BJ (cell line): ENCODE measurements at places on chromosomes 4 and X.
A peak's percentile ranks its signal among the peaks of the same experiment; 100 is the strongest.

DNA sequence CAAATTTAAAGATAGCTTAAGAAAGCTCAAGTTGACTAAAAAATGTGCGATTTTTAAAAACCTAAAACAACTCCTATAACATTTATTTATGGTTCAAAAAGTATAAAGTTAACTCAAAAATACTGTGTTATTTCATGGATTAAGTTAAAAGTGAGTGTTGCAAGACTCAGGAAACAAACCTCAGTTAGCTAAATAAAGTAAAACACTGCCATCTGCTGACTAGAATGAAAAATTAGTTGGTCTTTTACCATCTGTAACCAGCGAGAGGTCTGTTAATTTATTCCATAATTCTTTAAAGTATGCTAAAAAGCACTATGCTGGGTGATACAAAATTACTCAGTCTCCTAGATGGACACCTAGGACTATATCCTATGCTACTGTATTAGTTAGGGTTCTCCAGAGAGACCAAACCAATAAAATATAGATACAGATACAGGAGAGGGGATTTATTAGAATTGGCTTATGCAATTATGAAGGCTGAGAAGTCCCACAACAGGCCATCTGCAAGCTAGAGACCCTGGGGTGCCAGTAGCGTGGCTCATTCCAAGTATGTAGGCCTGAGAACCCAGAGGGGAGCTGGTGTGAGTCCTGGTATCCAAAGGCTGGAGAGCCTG lies 4.9 kb upstream of the WDFY3 start:
- no peak for DNase-seq

DNA sequence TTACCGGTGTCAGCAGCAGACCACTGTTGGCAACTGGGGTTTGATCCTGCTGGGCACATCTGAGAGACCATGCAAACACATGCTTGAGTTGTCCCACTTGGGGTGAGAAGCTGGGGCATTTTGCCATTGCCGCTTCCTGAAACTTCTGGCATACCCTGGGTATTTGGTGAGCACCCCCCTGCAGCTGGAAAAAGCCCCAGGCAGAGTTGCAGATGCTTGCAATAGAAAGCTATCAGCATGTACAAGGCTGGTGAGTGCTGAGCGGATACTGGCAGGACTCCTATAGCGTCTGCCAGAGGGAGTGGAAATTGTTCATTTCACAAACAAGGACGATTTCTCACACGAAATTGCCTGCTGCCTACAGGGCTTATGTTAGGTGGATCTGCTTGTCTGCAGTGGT lies 32.3 kb downstream of the SUPT20HL1 start:
- DNase-seq = no peak

DNA sequence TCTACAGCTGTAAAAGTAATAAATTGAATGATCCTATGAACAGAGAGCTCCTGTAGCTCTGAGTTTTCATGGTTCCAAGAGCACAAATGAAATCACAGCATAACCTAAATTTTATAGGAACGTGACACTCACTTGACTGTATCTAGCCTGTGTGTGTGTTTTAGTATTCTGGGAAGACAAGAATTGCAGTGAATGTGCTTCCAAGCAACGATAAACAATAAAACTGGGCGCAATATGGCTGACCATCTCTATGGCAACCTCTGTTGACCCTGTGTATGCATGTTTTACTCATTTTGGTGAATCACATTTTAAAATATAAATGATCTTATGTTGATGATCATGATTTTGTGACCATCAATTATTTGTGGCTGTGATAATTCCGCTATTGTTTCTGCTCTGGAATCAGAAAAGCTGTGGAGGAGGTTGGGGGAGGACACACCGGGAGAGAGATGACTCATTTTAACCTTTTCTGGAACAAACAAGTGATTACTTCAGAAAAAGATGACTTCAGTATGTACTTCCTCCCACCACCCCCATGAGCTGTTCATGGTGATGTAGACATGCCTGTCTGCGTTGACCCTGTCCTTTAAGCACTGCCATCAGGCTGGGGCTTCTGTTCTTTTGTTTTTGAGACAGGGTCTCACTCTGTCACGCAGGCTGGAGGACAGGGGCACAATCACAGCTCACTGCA lies 31.8 kb downstream of the USP11 start:
- DNase-seq = no peak

GRCh38 chr4:11647433-11647832 lies 218.7 kb upstream of the HS3ST1 start:
- no peak for DNase-seq

GRCh38 chr4:85970535-85970934 lies 389.3 kb downstream of the MAPK10 start:
- DNase-seq = no peak

DNA sequence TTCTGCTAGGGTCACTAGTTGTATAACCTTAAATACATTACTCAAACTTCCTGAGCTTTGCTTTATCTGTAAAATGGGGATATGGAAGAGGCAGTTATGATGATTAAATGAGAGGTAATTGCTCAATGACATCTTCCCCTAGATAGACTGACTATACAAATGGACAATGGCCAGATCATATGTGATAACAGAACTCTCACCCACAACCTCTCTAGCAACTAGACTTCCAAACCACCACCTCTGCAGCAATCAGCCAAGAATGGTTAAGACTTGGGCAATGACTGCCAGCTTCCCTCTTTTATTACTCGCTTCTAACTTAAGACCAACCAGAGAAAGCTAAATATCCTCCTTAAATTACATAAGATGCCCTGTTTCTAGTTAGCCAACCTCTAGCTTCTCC lies 2.9 kb upstream of the SEPSECS start:
- no peak for DNase-seq

DNA sequence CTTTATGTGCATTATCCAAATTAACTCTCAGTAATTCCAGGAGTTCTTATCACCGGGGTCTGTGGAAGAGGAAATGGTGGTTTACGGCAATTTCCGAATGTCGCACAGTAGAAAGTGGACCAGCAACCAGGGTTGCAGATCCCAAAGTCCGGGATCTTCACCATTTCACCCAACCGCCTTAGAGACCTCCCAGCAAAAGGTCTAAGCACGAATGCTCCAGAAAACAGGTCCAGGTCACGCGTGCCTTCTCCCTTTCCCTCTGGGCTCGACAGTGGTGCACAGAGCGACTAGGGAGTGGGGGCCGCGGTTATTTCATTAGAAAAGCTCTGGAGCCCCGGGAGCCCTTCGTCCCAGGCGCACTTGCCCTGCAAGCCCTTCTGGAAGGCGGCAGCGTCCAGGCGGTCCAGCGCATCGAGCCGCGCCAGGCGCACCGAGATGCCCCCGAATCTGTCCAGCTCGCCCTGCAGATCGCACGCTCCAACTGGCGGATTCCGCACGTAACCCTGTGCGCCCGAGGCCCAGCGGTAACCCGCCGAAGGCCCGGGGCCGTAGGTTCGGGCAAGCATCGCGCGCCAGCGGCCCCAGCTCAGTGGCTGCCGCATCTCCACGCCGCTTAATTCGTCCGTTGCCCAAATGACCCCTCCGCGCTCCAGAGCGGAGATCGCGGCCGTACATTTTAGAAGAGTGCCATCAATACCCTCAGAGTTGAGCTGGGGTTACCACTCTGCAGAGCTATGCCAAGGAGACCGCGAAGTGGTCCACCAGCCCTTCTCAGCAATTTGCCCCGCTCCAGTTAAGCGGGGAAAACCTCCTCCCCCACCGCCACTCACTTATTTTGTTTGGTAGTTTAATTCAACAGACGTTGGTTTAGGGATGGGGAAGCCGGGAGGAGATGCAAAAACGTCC lies at the start of gene NUDT6:
Gene NUDT6 (minus strand): TSS at position 627 of the 906 bp plus-strand sequence. CDS start 25 bp downstream, at position 602.
- DNase-seq = no peak

GRCh38 chr4:42626629-42627146 lies 30.2 kb downstream of the ATP8A1 start:
- no peak for DNase-seq

- peak; percentile 91 for DNase-seq
These were observed 285.6 kb downstream of the SHOX start for GRCh38 chrX:916230-916599.

DNA sequence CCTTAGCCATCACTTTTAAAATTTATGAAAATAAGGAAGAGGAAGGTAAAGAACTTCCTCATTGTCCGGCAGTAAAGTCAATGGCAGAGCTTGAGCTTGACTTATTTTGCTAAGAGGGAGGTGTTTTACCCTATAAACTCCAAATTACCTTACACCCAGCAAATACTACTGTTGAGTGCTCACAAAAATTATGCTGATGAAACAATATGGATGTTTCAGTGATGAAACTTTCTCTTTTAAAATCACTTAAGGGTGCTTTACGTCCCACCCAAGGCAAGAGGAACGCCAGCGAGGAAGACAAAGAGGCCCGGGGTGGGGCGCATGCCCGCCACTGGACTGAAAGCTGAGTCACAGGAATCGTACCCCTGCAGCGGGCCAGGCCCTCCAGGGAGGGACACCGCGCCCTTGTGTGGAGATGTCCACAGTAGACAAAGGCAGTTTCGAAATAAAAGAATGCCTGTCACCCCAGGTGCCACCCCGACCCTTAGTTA lies 560 bp upstream of the TMSB4X start:
- DNase-seq = no peak

DNA sequence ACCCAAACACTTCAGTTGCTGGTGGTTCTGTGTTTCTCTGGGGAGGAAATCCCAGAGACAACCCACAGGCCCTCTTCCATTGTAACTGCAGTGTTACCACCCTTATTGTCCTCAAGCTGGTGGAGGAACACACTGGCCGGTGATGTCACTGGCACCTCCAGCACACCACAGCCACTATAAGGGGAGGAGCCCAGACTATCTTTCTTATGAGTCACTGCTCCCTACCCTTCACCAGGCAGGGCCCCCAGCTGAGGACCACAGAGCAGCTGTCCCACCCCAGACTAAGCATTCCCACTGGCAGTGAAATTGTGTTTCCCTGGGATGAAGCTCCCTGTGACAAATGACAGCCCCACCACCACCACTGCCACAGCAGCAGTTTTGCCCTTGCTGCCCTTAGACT lies 171.8 kb upstream of the FGF16 start:
- no peak for DNase-seq

- DNase-seq = no peak
These were observed 25.6 kb downstream of the SORBS2 start for GRCh38 chr4:185786422-185786821.

DNA sequence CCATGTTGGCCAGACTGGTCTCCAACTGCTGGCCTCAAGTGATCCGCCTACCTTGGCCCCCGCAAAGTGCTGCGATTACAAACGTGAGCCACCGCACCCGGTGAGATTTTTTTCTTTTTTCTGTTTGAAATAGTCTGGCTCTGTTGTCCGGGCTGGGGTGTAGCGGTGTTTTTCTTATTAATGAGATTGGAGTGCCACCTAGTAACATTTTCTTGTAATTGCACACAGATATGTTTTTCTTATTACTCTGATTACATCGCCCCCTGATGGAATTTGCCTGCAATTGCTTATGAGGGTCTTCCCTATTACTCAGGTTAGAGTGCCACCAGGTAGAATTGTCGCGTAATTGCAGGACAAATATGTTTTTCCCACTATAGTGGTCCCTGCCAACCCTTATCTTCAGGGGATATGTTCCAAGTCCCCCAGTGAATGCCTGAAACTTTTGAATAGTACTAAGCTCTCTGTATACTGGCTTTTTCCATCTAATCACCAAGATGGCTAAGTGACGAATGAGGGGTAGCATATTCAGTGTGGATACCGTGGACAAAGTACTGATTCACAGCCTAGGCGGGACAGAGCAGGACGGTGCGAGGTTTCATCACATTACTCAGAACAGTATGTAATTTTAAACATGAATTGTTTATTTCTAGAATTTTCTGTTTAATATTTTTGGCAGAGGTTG lies 8.6 kb upstream of the PDHA1 start:
- no peak for DNase-seq

DNA sequence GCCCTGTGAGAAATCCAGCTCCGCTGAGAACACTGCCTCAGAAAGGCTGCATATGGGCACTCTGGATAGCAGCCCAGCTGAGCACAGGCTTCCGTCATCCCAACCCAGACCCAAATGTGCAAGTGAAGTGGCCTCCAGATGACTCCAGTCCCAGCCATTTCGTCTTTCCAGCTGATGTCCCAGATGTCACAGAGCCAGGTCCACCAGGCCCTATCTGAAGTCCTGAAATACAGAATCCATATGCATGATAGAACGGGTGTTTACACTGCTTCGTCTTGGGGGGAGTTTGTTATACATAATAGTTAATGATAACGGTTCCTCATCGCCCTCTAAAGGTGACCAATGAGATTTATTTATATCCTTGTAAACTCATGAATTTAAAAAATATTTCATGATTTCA lies 72.6 kb upstream of the TRIM2 start:
- DNase-seq = no peak

DNA sequence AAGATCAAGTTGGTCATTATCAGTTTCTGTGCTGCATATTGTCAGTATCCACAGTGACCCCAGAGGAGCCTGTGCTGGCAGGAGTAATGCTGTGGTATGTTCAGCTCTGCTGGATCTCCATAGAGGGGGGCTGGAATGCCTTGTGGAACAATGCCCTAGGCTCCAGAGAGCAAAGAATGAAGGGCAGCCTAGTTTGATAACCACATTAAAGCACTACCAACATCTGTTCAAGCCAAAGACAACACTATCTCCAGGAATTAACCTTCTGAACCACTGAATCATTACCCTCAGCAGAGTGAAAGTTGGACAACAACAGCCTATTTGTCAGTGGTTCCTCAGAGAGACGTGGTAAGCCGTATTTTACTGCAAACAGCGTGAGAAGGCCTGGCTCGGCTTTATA lies 192.3 kb upstream of the CXorf66 start:
- no peak for DNase-seq

DNA sequence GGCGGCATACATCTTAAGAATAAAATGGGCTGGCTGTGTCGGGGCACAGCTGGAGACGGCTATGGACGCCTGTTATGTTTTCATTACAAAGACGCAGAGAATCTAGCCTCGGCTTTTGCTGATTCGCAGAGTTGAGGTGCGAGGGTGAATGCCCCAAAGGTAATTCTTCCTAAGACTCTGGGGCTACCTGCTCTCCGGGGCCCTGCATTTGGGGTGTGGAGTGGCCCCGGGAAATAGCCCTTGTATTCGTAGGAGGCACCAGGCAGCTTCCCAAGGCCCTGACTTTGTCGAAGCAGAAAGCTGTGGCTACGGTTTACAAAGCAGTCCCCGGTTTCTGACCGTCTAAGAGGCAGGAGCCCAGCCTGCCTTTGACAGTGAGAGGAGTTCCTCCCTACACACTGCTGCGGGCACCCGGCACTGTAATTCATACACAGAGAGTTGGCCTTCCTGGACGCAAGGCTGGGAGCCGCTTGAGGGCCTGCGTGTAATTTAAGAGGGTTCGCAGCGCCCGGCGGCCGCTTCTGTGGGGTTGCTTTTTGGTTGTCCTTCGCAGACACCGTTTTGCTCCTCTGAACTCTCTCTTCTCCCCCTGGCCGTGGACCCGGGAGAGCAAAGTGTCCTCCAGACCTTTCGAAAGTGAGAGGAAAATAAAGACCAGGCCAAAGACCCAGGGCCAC lies 1.9 kb downstream of the SHOX start:
- DNase-seq = no peak

- DNase-seq = no peak
These were observed 125.5 kb downstream of the NWD2 start for GRCh38 chr4:37370052-37370451.
